Psoas muscle (tissue), 8 donors: ENCODE measurements at places on chromosomes 4 and X.
A peak's percentile ranks its signal among the peaks of the same experiment; 100 is the strongest.

DNA sequence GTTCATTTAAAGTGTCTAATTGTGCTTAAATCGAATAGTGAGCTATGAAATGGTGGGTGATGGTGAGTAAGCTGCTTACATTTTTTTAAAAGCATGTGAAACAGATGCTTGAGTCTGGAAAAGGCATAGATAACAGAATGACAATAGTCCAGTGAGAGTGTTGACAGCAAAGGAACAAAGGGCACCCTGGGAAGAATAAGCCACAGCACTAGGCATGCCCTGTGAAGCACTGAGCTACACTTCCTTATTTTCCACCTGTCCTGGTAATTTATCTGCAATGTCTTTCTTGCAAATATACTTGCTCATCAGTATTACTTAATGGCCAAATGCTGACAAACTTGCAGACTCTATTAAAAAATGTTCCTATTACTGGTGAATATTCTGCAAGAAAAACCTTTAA is 168.7 kb downstream of the PRDM5 start:
- DNase-seq = no peak

DNA sequence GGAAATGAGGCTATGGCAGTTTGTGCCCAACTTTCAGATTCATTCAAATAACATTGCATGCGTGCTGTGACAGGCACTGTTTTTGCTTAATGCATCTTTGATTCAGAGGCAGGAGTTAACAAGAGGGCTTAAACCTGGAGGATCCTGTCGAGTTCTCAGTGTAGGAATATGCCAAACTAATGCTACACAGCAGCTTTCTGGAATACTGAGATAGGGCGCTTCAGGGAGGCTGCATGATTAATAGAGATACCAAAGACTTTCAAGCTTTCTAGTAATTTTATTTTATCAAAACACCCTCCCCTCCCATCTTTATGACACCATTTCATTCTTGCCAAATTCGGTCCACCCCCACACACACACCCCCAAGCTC is 636 bp upstream of the TIMM8A start:
- no peak for DNase-seq

DNA sequence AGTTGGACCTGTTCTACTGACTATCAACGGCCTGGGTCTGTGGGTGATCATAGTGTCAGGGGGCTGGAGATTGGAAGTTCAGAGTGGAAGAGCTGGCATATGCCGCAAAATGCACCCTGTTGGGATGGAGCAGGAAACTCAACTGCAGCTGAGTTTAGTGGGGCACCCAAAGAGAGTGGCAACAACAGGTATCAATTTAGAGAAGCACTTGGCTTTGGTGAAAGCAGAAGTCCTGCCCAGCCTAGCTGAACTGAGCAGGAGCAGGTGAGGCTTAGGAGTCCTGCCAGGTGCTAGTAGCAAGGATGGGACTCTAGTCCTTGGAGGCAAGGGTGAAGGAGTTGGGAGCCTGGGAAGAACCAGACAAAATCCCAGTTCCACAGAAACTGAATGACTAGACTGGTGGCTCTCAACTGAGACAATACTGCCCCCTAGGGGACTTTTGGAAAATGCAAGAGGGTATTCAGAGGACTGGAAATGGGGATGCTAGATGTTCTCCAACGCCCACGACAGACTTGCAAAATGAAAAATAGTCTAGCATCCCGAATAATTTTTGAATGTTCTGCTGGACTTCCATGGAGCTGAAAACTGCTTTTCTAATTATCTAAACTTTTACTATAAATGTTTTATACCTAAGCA is 49.4 kb downstream of the RTL9 start:
- no peak for DNase-seq

DNA sequence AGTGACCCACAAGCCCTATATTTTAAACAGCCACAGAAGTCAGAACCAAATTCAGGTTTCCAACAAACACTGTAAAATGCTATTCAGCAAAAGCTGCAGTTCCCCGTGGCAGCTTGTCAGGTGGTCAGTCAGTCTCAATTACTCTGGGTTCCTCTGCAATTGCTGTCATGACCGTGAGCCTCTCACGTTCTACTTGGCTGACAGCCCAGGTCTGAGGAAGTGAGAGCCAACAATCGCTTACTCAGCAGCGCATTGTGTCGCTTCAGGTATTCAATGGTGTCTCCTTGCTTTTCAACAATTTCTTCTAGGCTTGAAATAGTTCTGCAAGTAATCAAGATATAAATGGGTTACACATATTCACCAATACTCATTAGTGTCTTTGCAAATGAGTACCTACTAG is 25.8 kb downstream of the TRIM75 start:
- peak; percentile 78 for DNase-seq

- no peak for DNase-seq
These were observed 30.8 kb downstream of the ZNF827 start for GRCh38 chr4:145907812-145908211.

DNA sequence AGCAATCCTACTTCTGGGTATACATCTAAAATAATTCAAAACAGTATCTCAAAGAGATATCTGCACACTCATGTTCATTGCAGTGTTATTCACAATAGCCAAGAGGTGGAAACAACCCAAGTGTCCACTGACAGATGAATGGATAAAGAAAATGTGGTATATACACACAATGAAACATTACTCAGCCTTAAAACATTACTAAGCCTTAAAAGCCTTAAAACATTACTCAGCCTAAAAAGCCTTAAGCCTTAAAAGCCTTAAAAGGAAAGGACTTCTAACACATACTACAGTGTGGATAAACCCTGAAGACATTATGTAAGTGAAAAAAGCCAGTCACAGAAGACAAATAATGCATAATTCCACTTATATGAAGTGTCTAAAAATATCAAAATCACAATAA is 40.3 kb upstream of the TFDP3 start:
- DNase-seq = no peak

DNA sequence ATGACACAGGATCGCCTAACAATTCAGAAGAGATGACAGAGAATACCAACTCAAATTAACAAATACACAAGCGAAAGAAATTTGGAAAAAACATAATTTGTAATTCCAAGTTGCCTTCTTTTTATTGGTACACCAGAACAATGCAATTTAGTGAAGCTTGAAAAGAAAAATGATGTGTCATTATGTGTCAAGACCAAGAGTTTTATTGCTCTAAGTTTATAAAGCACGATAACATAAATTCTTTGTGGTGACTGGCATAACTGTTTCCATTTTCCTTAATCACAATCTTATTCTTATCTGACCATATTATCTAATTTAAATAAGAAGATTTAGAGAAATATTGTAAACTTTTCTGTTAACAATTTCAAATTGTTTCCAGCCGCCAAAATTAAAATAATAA is 273.2 kb upstream of the TECRL start:
- DNase-seq = no peak

- DNase-seq = no peak
These were observed 740.6 kb upstream of the TENM3 start for GRCh38 chr4:181502611-181503010.

GRCh38 chrX:53656845-53657244 is 29.7 kb downstream of the HUWE1 start:
- DNase-seq = no peak

DNA sequence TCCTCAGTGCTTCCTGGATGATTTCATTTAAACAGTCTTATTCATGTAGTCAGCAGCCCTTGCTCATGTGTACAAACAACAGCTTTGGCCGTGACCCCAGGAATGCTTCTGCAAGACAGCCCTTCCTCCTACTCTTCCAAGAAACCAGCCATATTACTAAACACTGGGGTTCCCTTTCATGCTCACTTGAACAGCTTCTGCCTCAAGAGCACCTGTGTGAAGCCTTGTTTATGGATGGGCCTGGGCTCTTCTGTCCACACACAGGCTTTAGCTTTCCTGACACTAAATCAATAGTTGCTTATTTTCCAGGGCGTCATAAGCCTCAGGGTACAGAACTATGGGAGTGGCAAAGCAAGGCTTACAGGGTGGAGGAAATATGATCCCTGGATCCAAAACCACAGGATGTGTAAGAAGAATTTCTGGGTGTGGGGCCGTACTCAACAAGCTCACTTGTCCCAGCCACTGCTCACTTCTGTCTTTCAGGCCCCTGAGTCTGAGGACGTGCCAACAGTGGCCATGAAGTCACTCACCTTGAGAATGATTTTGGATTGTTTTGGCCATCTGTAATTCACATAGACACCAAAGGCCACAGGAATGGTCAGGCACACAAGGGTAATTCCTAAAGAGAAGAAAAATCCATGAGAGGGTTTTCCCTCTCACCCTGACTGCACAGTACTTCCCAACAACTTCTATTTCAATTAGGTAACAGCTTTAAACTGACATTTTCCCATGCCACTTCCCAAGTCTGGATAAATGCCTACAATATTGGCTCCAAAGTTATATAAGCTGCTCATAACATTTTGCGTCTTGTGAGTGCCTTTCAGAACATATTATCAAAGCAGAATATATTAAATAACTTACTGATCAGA is 17.7 kb downstream of the SLC10A6 start:
- DNase-seq = peak; percentile 26

GRCh38 chrX:132146456-132146855 is 18.6 kb upstream of the FRMD7 start:
- no peak for DNase-seq

DNA sequence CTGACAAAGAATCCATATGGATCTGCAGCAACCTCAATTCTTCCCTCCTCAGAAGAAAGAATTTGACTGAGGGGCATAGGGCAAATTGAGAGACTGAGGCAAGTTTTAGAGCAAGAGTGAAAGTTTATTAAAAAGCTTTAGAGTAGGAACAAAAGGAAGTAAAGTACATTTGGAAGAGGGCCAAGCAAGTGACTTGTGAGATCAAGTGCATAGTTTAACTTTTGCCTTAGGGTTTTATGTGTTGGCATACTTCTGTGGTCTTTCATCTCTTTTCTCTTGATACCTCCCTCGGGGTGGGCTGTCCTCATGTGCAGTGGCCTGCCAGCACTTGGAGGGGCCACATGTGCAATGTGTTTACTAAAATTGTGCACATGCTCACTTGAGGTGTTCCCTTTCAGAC is 98.0 kb upstream of the MAGEB16 start:
- DNase-seq = no peak

- DNase-seq = no peak
These were observed 33.0 kb upstream of the CPLX1 start for GRCh38 chr4:858831-859451.

DNA sequence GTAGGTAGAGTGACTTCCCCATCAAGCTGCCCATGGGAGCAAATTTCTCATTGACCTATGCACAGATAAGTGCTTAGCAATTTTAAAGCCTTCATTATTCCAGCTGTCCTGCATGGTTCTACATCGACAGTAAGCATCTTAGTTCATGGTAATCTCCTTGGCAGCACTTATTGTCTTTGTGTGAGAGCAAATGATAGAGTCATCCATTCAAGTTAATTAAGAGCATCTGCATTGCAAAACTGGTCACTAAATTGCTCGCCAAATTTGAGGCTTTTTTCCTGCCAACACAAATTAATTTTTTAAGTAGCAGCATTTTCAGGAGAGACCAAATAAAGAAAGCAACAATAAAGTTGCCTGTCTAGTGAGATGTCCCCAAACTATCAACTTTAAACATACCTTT is 76.7 kb downstream of the SH3BGRL start:
- DNase-seq = no peak
